ENCODE measurements at places on chromosomes 7 and 10.

DNA sequence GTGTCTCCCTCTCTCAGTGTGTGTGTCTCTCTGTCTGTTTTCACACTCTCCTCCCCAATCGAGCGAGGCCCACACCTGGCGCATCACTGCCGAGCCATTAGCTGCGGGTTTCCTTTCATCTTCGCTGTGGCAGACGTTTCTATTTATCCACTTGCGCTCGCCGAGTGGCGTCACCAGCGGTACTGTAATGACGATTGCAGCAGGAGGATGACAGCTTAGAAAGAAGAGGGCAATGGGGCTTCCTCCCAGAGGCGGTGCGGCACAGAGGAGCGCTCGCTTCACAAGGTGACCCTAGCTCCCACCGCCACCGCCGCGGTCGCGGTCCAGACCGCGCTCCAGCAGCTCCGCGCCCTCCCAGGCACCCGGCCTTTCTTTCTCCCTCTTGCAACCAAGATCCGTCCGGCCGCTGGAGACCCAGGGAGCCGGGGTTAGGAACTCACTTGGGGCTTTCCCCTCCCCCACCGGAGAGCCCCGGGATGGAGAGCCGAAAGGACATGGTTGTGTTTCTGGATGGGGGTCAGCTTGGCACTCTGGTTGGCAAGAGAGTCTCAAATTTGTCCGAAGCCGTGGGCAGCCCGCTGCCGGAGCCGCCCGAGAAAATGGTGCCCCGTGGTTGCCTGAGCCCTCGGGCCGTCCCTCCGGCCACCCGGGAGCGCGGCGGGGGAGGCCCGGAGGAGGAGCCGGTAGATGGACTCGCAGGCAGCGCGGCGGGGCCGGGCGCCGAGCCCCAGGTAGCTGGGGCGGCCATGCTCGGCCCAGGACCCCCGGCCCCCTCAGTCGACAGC is at the start of gene EVX1:
Gene EVX1 (plus strand): TSS at position 248 of the 785 bp plus-strand sequence. CDS start 229 bp downstream, at position 477.
- DNase-seq, result no peak

GRCh38 chr7:47475880-47476227 is 106.1 kb downstream of the TNS3 start:
- DNase-seq, result no peak

- DNase-seq, result no peak
Observed at GRCh38 chr7:155267436-155267835, 30.2 kb upstream of the INSIG1 start.

DNA sequence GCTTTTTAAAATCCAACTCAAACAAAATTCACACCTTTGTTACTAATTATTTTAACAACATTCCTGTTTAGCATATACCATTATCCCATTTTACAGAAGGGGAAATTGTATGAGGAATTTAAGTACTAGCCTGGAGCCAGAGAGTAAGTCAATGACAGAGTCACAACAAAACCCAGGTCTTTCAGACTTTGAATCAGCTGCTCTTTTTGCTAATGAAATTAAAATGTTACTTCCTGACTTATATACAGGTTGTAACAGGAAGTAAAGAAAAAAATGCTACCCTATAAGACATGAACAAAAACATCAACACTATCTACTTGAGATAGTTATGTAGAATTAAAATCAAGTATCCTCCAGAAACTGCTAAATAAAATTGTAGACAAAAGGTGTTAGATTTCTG is 82.6 kb upstream of the ASAH2 start:
- DNase-seq, result no peak

DNA sequence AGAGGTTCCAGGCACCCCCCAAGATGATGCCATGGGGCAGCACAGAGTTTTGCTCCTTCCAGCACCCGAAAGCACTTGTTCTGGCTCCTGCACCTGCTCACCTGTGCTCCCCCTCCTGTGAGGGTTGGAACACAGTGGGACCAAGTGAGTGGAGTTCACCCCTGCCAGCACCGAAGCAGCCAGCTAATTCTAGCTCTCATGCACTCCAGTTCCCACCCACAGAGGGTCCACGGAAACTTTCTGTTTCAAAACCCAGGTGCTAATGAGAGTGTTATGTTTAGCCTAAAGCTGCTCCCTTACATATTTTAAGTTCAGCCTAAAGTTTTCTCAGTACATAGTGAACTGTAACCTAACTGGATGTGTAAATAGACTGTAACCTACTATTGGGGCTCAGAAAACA is 42.6 kb upstream of the SLC35G1 start:
- no peak for DNase-seq

- DNase-seq, result no peak
Observed at GRCh38 chr7:101754424-101755159, 62.8 kb upstream of the CUX1 start.

All from activated T-cell treated with anti-CD3 and anti-CD28 coated beads, Interleukin-2, amount 50 U/mL, for 4 hours (primary cell).